SK-N-SH (cell line): ENCODE measurements at places on chromosomes 13 and 19.

DNA sequence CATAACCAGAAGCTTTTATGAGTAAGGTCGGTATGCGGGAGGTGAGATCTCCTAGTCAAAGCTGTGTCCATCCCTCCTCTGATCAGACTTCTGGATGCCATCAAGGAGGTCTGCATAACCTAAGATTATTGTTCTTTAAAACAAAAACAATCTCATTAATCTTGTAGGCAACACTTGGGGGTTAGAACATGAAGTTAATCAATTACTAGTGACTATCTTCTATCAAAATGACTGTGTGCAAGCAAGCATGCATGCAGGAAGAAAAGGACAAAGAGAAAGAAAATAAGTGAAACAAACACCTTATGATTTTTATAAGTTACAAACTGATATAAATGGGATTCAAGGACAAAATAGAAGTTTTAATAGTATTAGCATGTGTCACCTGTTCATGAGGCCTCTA is 2435.9 kb upstream of the PCDH20 start:
- DNase-seq = no peak

DNA sequence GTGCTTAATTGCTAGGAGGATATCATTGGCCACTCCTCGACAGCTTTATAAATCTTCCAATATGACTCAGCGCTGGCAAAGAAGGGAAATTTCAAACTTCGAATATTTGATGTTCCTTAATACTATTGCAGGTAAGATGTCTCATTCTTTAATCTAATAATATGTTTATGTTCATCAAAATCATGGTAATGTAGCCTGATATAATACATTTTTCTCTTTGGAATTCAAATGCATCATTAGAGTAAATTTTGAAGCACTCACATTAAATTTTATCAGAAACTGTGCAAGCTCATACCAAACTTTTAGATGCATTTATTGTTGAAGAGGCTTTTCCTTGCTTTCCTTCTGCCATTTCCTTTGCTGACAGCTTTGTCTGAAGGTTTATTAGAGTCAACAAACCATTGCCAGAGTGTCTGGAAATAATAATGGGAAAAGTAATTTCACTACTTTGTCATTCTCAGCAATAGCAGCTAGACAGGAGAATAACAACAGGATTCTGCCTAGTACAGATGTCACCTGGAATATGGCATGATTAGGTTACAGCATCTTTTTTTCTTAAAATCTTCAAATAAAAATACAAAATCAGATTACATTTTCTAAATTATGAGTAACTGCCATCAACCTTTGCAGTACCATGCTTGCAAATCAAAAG is 78.6 kb upstream of the MAB21L1 start:
- DNase-seq = no peak

GRCh38 chr13:51928231-51928630 is 66.5 kb downstream of the CCDC70 start:
- no peak for DNase-seq

DNA sequence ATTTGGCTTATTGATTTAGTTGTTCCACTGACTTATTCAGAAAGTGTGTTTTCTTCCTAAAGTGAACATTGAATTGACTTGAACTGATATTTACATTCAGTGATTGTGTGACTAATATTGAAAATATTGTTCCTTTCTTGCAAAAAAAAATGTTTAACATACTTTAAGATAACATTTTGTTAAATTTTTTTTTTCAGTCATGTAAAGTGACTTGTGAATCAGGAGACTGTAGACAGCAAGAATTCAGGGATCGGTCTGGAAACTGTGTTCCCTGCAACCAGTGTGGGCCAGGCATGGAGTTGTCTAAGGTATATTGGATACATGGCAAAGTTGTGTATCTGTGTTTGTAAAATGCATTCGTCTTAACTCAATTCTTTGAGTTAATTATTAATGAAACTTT is 22.9 kb downstream of the TNFRSF19 start:
- no peak for DNase-seq

DNA sequence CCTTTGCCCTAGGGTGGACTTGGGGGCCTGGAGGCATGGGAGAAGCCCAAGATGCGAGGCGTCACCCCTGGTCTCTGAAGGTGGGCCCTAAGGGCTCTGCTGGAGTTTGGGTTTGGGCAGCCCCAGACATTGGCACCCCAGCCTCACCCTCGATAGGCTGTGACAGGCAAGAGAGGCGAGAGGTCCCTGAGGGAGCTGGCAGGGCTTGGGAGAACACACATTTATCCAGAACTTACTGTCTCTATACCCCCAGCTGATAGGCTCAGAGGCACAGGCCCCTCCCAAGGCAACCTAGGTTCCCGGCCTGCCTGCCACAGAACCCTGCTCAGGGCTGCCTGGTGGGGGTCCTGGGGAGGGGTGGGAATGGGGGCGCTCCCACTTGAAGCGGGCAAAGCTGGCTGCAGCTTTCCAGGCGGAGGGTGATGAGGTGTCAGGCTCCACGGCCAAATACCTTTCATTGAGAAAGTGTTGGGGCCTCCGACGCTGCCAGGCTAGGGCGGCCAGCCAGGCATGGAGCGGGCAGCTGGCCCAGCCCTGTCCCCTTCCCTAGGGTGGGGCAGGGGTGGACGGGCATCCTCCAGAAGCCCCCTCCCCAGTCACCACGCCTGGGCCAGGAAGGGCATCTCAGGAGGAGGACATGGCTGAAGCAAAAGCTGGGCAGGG is 9.7 kb downstream of the CILP2 start:
- no peak for DNase-seq

GRCh38 chr13:98822225-98822606 is 69.7 kb upstream of the SLC15A1 start:
- peak; percentile 39 for DNase-seq

DNA sequence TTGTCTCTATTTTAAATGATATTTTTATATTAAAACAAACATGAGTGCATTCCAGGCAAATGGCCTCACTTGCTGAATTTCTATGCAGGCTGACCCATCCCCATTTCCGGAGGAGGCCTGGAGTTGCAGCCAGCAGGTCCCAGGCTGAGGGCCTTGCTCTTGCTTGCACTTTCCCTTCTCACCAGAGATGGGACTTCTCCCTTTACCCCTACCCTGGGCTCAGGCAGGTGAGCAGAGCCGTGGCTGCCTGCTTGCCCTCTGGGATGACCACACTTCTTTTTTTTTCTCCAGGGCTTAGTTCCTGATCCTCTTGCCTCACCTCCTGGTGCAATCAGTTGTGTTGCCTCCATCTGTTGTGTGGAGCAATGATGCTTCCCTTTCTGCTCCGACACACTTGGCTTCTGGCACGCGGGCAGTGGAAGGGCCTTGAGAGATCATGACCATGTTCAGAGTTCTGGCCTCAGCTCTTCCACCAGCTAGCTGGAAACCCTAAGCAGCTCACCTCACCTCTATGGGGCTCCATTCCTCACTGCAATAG is 11.1 kb upstream of the OLFM4 start:
- DNase-seq = no peak

- no peak for DNase-seq
Observed at GRCh38 chr13:27258637-27259386, 7.5 kb downstream of the RPL21 start.

DNA sequence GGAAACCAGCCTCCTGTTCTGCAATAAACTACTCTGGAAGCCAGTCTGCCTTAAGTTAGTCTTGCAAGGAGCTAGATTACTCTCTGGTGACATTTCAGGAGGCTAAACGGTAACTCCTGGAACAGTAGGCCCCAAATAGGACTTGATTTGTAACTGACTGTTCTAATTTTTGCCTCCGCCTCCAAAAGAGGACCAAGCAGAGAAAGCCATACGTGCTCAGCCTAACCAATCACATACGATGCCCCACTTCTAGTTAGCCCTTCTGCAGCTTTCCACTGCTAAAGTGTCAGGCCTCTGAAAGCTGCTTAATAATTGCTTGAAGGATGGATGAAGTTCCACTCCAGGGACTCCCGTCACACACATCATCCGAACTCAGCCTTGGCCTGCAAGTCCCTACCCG is 744 bp downstream of the ZNF805 start:
- DNase-seq = peak; percentile 26
